Heart right ventricle (tissue), 16 donors: ENCODE measurements at places on chromosomes 2 and 18. TPM values are rescaled to one million over a fixed set of nuclear protein-coding genes. Genes with fewer than 3 reads are reported as not detected.

IL18R1 gene
- polyA plus RNA-seq: 2.3 TPM

SLC9A4 gene
- polyA plus RNA-seq: not detected

DNA sequence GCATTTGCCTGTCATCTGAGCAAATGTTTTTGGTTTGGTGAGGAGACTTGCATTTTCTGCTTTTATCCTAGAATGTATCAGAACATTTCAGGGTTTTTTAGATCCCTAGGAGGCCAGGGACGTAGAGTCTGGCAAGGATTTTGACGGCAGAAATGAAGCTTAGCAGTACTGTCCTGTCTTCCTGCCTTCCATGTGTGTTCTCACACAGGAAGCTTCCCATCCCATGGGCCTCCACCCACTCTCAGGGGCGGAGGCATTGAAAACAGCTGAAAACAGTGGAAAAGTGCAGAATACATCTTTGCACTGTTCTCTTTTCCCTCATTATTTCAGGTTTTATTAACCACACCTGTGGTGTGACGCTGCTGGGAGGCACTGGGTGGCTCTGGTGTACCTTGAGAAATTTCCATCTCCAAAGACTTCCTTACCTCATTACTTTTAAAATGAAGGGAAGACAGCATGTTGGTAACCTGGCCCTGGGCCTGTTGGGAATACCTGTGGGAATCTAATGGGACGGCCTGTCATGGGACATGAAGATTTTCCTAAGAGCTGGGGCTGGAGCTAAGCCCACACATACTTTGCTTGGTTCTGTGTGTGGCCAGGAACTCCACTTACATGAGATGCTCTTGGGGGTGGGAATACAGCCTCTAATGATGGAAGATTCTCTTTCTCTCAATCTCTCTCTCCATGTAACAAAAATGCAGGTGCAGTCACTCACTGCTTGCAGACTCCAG lies 20.5 kb downstream of the PCARE start:
- no peak for DNase-seq

DNA sequence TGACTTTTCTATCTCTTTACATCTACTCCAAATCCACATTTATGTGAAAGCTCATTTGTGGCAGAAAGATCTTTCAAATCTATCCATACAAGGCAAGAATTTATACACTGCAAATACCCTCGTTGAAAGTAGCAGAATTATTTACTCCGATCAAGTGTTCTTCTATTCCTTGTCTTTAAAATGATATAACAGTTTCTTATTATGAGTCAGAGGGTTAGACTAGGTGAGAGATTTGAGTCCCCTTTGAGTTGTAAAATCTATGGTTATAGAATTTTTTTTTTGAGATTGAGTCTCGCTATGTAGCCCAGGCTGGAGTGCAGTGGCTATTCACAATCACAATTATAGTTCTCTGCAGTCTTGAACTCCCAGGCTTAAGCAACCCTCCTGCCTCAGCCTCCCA lies 5.6 kb upstream of the GREB1 start:
- DNase-seq: no peak

DNA sequence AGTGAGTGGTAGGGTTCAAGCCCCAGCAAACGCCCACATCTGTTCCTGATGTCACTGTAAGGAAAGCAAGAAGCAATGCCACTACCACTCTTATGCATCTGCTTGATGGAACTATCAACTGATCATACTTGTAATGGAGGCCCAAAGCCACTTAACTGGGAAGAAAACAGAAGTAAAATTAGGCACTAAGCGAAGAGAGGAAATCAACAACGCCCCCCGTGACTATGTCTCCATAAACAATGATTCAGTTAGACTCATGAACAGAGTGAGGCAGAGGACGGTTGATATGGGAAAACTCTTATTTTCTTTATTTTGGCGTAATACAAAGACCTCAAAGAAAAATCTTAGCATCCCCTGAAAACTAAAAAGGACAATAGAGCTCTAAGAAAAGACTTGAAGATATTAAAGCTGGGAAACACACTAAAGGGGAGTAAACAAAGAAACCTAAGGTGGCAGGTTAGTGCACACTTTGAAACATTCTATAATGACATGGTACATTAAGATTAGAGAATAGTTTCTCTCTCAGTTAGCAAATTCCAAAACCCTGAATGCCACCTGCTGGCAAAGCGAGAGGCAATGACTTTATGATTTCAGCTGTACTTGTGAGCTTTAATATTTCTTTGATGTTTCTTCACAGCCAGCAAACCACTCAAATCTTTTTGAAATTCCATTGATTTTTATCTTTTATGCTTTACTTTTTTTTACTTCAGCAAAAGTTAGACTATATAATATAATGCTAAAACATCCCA lies 86.5 kb downstream of the LRP2 start:
- DNase-seq: no peak

DNA sequence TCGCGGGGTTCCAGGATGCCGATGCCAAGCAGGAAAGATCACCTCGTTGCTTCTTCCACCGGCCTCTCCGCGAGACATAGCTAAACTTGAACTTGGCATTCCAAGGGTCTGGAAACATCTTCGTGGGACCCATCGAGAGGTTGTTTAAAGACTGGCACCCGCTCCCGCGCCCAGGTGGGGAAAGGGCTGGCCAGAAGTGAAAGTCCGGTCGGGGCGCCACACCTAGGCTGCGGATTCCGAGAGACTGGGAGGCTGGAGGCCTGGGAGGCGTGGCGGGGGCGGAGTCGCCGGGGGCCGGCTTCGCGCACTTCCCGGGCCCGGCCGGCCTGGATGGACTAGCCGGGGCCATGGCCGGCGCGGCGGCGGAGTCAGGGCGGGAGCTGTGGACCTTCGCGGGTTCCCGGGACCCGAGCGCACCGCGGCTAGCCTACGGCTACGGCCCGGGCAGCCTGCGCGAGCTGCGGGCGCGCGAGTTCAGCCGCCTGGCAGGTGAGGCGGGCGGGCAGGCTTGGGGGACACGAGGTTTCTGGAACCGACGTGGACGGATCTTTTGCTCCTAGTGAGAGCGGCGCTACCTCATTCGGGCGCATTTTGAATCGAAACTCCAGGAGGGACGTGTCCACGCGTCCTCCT lies at the start of gene MOCOS:
MOCOS (plus strand) TSS at position 305 of the 633 bp plus-strand sequence; CDS start at position 348, 43 bp downstream.
- peak; percentile 72 for DNase-seq

ZFAND2B gene
- polyA plus RNA-seq: 22.1 TPM

- DNase-seq: no peak
These were observed 121.3 kb upstream of the NRXN1 start for GRCh38 chr2:51153236-51153635.

GRCh38 chr2:146632707-146633106 lies 1212.1 kb upstream of the ACVR2A start:
- no peak for DNase-seq

GRCh38 chr2:50674876-50675275 lies 357.1 kb downstream of the NRXN1 start:
- DNase-seq: no peak

GRCh38 chr2:113965644-113966043 lies 75.8 kb downstream of the ACTR3 start:
- DNase-seq: no peak

DYNC1I2 gene
- polyA plus RNA-seq: 79.0 TPM
